ENCODE measurements at places on chromosomes 6 and 20.

- no peak for DNase-seq
Measured at GRCh38 chr6:25756382-25757363, 2.1 kb downstream of the SLC17A4 start.

DNA sequence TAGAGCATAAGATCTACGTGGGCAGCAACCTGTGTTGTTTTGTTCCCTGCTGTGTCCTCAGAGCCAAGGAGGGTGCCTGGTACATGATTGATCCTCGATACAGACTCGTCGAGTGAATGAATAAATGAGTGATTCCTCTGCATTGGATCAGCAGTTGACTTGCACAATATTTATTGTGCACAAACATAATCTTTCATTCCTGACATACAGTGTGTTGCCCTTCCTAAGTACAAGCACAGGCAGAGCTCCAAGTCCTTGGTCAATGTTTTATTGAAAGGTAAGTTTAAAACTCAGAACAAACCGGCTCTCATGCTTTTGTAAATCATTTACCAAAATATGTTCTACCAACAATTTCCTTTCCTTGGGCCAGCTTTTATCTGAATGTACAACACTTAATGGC, 57.4 kb downstream of the STMND1 start:
- DNase-seq: no peak

GRCh38 chr6:90393232-90393884, 96.7 kb upstream of the BACH2 start:
- peak; percentile 67 for DNase-seq

DNA sequence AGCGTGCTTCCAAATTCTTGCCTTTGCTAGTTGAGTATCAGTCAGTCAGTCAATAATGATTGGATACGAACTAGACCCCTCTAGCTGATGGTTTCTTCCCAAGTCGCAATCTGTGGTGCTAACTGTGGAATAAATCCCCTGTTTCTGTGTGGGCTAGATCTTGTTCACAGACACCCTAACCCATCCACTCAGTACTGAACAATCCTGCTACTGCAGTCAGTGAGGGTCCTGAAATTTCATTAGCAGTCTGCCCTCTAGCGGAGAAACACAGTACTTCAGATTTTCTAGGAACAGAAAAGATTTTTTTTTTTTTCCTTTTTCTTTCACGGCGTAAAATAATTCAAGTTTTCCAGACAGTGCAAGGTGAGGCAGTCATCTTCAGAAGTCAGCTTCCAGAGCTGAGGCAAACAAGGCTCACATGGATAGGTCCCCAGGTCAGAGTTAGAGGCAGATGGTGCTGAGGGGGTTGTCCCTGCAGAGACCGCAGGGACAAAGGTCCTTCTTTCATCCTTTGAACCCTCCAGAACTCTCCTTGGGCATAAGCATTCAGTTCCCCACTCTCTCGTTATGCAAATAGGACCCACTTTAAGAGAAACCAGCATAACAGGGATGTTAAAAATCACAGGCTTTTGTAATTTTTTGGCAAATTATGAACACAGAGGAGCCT, 119.6 kb downstream of the SCML4 start:
- DNase-seq: no peak

- no peak for DNase-seq
Measured at GRCh38 chr20:4681401-4681800, 40.3 kb upstream of the PRND start.

GRCh38 chr6:143050509-143050908, 10.2 kb upstream of the AIG1 start:
- DNase-seq: no peak

DNA sequence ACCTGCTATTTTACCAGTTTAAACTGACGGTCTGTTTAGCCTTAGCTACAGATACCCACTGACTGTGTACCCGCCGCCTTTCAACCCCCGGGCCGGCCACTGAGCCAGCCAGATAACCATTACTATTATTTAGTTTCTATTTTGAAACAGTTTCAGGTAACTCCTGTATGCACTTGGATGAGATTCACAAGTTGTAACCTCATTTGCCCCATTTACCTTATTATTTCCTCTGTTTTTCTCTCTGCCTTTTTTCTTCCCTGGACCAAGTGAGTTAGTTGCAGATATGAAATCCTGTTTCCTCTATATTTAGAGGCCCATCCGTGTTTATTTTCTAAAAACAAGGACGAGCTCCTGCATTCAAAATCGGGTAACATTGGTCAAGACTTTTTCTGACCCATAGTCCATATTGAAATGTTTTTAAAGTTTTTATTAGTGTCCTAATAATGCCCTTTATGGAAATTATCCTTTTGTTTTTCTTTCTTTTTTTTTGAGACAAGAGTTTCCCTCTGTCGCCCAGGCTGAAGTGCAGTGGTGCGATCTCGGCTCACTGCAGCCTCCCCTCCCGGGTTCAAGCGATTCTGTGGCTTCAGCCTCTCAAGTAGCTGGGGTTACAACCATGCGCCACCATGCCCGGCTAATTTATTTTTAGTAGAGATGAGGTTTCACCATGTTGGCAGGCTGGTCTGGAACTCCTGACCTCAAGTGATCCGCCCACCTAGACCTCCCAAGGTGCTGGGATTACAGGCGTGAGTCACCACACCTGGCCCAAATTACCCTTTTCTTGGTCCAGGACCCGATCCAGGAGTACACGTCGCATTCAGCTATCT, 767 bp downstream of the AP5S1 start:
- no peak for DNase-seq

GRCh38 chr6:142848156-142848555, 96.8 kb downstream of the HIVEP2 start:
- DNase-seq: no peak

DNA sequence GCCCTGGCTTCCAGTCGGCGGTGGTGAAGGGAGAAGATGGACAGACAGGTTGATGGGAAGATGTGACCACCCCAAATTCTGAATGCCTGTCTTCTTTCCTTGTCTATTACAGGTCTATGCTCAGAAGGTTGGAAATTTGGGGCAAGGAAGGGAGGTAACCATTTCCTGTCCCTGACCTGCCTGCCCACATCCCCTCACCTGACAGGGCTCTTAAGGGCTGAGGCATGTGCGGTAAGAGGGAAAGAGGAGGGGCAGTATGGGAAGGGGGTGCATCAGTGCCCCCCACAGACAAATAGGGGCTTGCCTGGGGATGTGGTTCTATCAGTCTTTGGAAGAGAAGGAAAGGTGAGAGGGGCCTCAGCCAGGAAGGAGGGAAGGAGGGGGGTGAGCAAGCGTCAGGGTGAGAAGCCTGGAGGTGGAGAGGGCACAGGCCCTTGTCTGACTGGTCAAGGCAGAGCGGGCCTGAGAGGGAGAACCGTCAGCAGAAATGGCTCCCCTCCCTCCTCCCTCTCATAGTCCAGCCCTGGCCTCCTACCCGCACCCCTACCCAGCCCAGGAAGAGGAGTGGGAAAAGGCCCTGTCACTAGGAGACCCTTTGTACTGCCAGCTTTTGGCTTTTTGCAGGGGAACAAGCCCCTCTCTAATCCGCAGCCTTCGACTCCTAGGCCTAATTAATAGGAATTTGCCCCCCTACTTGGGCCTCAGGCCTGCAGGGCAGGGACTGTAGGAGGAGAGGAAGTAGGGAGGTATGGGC, 104.4 kb upstream of the FOXP4 start:
- no peak for DNase-seq

DNA sequence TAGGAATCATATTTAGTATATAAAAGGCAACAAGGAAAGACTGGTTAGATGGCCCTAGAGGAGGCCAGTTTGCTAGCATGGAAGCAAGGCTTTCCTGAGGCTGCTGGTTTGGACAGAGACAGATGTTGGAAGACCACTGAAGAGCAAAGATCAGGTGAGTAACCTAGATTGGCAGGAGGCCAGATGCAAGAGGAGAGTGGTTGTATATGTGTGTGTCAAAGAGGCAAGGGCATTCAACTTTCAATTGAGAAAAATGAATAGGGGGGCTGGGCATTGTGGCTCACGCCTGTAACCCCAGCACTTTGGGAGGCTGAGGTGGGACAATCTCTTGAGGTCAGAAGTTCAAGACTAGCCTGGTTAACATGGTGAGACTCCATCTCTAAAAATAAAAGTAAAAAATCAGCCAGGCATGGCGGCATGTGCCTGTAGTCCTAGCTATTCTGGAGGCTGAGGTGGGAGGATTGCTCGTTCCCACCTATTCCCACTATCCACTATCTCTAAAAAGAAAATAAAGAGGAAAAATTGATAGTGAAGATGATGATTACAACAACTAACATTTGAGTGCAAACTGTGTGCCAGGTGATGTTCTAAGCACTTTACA, 79.8 kb downstream of the PRDM1 start:
- DNase-seq: no peak

DNA sequence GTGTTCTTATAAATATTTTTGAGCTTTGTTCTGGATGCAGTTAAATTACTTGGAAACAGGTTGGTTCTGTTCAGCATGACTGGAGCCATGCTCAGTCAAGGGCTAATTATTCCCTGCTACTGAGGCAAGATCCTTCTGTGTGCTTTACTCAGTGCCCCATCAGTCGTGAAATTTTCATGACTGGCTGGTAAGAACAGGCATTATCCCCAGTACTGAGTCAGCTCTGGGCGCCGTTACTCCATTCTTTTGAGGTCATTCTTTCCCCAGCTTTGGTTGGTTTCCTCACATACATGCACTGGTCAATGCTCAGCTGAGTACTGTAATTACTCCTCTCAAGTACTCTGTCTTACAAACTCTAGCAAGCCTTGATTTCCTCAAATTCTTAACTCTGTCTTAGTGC, 71.3 kb downstream of the CDKAL1 start:
- DNase-seq: no peak

- DNase-seq: no peak
Measured at GRCh38 chr6:44039839-44040350, 87.4 kb downstream of the MRPL14 start.

DNA sequence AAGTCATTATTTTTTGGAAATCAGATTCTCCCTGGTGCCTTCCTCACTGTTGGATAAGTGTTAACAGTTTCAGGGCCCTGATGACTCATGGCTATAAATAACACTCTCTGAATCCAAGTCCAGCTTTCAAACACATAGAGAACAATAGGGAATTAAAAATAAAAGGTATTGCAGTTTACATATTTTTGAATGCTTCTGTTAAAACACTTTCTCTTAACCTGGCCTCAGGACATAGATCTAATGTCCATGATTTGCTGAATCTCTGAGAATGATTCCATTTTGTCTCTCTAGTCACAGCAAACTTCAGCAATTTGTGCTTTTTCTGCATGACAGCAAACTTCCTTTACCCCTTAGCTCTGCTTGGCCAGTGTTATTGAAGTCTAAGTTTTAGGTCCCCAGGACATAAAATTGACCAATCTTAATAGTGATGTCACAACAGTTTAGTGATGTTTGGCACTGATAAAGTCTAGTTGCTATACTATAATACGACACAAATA, 1192.4 kb upstream of the CITED2 start:
- no peak for DNase-seq

GRCh38 chr6:147589739-147590250, 81.3 kb downstream of the SAMD5 start:
- DNase-seq: no peak

- DNase-seq: peak; percentile 41
Measured at GRCh38 chr6:170147832-170148708, 142.8 kb downstream of the DLL1 start.

GRCh38 chr20:54475334-54476168, at the start of gene DOK5:
Gene DOK5 (plus strand): TSS chr20:54475593. CDS start chr20:54475947, 354 bp downstream.
- DNase-seq: no peak

GRCh38 chr6:135012764-135013163, 41.9 kb downstream of the HBS1L start:
- DNase-seq: no peak

GRCh38 chr6:49541210-49541724, 9.2 kb upstream of the C6orf141 start:
- DNase-seq: no peak

DNA sequence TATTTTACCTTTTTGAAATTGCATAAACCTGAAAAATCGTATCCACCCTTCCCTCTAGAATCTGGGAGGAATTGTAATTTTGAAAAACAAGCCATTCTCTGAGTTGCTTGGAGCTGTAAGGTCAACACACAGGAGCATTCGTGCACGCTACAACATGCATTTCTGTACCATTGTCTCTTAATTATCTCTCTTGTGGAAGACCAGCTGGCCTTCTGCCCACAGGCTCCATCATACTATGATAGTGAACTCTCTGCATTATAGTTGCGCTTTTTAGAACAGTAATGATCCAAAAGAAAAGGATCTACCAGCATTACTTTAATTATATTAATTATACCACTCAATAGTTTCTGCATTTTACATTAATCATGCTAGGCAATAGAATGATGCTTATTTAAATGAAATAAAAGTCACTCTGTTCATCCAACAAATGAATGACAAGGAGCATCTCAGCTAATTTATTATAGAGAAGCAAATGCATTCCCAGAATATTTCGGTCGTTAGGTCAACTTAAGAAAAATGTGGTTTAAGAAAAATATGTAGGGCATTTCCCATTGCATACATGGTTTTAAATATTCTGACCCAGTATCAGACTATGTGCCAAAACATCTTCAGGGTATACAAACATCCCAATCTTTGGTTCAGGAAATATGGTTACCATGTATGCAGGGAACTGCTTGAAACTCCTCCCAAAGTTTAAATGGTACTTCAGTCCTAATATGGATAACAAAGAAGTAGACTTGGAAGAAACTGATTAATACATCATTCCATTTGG, 263.5 kb downstream of the TFAP2A start:
- DNase-seq: no peak

DNA sequence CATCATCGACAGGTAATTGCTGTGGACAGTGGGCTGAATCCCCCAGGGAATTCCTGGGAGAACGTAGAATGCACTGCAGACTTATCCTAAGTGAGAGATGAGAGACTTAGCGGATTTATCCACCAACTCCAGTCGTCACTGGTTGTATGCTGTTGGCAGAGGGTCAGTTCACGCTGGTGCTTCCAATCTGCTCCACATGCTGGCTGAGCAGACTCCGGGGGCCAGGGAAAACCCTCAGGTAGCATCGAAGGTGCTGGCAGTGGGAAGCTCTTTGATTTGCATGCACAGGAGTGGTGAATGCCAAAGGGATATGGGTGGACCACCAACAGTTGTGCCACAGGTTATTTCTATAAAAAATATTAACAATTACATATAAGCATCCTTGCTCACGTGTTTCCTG, 20.2 kb downstream of the TTLL9 start:
- DNase-seq: no peak

DNA sequence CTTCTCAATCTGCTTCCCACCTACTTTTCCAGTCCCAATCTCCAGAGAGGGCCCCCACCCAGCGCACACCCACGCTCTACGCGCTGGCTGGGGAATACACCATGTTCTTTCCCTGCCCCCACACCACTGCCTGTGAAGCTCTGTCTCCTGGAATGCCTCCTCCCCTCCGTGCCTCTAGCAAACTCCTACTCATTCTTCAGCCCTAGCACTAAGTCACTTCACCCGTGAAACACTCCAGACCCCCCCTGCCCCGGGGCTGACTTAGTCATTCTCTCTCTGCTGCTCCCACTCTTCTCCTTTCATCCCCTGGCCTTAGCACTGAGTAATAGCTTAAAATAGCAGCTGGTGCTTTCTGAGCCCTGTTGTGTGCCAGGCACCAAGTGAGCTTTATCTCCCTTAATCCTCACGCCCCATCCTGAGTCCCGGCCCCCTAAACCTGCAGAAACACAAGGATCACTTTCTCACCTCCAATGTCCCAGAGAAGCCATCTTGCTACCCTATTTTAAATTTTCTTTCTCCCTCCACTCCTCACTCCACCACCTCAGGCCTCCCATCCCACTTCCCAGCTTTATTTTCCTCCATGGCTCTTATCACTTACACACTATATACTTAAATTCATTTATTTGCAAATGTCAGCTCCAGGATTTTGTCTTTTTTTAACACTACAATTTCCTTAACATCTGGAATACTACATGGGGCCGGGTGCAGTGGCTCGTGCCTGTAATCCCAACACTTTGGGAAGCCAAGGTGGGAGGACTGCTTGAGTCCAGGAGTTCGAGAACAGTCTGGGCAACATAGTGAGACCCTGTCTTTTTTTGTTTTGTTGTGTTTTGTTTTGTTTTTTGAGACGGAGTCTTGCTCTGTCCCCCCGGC, 6.3 kb upstream of the PARD6B start:
- DNase-seq: peak; percentile 85
